ENCODE measurements at places on chromosomes 4 and X.
A peak's percentile ranks its signal among the peaks of the same experiment; 100 is the strongest.

DNA sequence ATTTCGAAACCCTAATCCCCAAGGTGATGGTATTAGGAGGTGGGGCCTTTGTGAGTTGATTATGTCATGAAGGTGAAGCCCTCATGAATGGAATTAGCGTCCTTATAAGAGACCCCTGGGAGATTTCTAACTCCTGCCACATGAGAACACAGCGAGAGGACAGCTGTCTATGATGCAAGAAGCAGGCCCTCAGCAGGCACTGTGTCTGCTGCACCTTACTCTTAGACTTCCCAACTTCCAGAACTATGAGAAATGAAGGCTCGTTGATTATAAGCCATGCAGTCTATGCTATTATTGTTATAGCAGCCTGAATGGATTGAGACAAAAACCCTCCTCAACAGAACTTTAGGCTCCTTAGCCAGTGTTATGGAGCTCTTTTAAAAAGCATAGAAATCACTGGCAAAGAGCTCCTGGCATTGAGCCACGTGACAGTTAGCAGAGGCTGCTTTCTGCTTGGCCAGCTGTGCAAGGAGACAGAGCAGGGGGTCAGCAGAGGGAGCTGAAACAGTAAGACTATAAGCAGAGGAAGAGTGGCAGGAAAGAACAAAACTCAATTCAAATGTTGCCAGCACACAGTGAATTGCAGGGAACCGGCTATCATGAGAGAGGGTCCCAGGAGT is 219.2 kb upstream of the FAT1 start:
- no peak for DNase-seq

GRCh38 chr4:41384992-41385391 is 128.3 kb downstream of the UCHL1 start:
- DNase-seq = no peak

DNA sequence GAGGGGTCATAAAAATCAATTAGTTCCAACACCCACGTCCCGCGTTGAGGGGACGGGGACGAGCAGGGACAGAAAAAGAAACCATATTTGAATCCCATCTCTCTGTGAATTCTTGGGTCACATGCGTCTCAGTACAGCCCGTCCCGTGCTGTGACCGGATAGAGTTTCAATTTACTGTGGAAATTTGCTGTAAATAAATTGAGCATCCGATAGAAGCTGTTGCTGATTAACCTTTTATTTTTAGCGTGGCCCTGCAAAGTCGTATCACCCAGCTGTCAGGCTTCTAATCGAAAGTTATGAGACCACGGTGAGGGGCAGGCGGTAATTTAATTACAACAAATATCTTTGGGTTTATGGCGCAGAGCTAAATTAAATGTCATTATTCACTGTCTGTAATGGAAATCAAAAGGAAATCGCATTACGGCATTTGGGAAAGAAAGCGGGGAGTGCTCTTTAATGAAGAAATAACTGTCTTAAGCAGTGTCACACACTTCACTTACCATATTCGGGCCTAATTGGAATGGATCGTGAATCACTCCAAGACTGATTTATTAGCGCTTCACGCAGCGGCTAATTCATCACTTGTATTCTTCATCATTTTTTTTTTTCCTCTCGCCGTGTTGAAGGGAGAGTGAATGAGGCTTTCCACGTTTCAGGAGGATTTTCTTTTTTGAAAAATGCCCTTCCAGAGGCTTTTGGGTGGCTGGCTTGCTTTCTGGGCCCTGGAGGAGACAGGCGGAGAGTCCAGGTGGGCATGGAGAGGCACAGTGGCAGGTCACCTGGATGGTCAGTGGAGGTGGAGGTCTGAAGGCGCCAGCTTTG is 7.3 kb downstream of the SHOX start:
- no peak for DNase-seq

DNA sequence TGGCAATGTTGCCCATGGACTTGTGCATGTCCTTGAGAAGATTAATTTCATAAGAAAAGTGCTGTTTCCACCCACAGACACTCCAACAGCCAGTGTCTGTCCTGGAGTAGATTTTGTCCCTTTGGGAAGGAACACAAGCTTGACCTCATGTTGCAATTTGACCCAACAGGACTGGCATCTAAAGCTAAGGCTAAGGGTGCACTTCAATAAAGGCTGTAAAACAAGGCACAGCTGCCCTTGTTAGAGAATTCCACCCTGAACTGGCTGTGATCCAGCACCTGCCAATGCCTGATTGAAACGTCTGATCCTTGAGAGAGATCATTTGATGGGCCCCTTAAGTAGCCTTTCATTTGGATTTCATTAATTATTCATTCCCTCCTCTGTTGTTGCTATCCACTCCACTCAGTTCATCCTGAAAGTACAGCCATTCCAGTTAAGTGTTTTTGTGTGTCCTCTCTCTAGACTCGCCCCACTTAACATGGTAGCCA is 56.2 kb downstream of the CD99L2 start:
- no peak for DNase-seq

DNA sequence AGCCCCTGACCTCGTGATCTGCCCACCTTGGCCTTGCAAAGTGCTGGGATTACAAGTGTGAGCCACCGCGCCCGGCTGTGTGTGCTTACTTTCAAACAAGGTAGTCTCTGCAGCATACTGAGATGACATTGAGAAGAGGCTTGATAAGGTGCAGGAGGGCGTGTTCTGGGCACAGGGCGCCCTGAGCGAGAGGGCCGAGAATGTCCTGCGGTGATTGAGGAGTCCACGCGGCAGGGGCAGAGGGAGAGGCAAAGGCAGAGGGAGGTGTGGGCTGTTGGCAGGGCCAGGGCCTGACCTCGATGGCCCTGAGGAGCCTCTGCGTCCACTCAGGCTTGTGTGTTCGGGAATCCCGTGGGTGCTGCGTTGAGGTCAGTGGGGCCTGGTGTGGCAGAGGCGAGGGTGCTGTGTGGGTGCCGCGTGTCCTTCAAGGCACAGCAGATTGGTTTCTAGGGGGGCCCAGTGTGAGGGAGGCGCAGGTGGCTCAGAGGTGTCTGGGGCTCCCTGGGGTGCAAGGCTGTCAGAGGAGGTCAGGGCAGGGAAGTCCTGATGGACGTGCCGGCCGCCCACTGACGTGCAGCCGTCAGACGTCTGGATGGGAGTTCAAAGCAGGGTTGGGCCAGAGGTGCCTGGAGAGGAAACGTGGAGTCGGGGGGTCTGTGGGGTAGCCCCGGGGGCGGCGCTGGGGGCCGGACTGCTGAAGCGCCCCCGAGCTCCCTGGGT is 12.1 kb downstream of the PCGF3 start:
- no peak for DNase-seq

DNA sequence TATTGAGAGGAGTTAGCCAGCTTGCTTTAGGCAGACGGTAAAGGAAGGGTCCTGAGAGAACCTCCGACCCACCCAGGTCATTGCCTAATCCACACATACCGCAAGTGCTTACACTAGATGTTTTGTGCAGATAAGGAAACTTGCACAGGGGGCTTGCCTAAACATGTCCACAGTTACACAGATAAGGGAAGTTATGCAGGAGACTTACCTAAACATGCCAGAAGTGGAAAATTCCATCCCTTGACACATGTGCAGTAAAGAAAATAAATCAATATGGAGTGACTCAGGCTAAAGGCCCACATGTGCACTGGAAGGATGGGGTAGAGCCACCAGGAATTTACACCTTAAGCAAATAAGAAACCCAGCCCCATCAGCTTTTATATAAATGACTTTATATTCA is 232.8 kb upstream of the HDX start:
- DNase-seq = no peak

DNA sequence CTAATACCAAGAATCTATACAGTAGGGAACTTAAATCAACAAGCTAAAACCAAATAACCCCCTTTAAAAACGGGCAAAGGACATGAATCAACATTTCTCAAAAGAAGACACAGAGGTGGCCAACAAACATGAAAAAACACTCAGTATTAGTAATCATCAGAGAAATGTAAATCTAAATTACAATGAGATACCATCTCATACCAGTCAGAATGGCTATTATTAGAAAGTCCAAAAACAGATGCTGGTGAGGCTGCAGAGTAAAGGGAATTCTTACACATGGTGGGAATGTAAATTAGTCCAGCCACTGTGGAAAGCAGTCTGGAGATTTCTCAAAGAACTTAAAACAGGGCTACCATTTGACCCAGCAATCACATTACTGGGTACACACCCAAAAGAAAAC is 167.8 kb downstream of the PACRGL start:
- no peak for DNase-seq

- DNase-seq = no peak
Observed at GRCh38 chr4:88859191-88859812, 161.7 kb upstream of the NAP1L5 start.

- DNase-seq = no peak
Observed at GRCh38 chr4:67201334-67201733, 344.0 kb downstream of the CENPC start.

DNA sequence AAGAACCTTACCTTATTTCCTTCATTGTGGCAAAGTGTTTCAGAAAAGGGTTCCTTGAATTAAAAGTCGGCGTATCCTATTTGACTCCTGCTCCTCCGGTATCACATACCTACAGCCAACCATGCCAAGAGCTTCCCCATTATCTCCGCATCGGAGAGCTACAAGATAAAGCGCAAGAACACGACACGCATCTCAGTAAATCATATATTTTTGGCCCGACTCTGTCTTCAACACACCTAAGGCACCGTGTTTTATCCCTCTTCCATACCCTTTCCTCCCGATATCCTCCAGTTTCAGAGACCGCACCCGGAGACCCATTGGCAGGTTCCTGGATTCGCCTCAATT is 497 bp upstream of the THAP9 start:
- DNase-seq = no peak

DNA sequence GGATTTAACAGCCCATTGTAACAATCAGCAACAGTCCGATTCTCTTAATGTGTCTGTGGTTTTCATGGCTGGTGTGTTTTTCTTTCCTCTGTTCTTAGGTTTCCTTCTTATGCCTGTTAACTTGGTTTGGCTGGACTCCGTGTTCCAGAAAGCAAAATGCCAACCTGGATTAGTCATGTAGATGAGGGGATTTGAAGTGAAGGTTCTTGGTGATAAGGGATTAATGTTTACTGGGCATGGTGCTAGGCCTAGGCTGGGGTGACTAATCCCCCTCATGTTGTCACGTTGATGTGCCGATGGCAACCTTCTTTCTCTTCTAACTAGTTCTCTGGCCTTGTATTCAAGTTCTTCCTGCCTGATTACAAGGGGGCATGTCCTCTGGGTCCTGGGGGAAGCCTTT is 85.9 kb downstream of the REPS2 start:
- DNase-seq = no peak

DNA sequence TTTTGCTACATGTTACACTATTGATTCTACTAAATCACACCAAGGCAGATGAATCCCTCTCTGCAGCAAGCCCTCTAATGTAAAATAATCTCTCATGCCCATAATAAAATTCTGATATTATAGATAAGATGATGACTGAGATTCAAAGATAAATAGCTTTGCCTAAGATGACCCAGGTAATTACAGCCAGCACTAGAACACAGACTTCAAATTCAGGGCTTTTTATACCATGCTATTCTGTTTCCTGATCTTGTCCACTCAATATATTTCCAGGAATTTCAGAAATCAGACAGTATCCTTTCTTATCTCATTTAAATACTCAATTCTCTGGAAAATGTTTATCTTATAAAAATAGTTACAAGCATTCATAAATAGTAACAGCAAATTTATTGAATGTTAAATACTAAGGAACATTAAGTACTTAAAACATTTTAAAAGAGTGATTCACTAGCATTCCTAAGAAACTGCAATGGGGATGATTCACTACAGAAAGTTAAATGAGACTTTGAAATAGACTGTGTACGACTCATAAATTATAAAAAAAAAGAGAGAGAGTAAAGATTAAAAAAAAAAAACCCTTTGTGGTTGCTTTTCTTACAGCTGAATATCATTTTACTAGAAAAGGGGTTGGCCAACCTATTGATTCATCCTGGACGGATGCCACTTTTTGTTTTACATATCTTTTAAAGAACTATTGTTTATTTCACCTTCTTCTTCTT is 45.8 kb upstream of the IL21 start:
- DNase-seq = peak; percentile 34

GRCh38 chr4:165507381-165507780 is 128.6 kb downstream of the CPE start:
- DNase-seq = no peak

DNA sequence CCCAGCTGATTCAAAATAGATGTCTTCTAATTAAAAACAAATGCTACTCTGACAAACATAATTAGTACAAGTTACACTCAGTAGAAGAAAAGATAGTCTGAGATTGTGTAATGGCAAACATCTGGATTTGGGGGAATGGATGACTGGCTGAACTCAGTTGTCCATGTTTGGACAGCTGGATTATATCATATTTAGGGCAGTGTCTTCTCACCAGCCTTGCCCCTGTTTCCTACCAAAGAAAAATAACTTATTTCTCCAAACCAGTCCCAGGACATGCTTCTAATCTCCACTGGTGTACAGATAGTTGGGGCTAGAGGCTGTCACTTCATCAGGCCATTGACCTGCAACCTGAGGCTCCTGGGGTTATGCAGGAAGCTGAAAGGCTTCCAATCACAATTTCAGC is 237.3 kb downstream of the USP46 start:
- no peak for DNase-seq

GRCh38 chr4:38371391-38371851 is 292.6 kb upstream of the KLF3 start:
- no peak for DNase-seq

DNA sequence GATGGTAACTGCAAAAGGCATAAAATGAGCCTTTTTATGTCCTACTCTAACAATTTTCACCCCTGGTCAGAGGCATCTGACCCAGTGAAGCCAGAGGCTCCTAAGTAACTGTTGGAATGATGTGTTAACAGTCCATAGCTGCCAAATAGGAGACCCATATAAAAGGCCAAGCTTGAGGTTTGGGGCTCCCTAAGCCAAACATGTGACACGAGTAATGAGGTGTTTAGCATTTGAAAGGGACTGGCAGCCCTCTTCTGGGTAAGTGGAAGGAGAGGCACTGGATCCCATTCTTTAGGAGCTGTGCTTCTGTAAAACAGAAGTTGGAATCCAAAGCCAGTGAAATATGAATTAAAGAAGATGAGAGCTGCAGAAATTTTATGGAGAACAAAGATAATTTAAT is 100.6 kb upstream of the PNPLA4 start:
- DNase-seq = no peak

GRCh38 chrX:132853040-132853439 is 105.4 kb downstream of the HS6ST2 start:
- no peak for DNase-seq

DNA sequence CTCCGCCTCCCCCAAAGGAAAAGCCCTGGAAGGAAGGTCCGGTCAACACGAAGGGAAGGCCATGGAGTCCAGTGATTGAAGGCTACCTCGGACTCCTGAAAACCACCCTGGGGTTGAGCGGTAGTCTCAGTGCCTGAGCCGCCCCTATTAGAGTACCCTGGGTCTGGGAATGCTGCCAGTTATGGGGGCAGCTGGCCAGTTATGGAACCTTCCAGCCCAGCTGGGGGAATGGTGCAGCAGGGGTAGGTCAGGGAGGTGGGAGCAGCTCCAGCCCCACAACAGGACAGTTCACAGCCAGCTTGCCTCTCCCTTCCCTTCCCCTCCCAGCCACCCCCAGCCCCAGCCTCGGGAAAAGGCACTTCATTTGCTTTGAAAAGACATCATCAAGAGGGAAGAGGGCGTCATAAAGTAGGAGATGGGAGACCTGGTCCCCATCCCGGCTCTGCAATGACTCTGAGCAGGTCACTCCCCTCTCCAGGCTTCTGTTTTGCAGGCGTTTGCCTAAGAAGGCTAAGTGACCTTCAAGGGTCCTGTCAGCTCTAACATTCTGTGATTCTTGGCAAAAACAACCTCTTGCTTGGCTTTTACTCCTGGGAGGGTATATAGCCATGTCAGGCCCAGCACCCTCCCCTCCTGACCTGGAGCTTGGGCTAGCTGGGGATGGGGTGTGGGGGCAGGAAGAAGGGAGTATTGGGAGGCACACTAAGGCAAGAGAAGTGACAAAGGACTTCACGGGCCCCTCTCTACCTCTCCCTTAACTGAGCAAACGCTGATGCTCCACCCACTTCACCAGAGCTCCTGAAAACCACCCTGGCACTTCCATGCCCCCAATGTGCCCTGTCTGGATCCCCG is 8.0 kb downstream of the APLN start:
- DNase-seq = no peak
